ENCODE measurements at places on chromosomes 2 and 18.

DNA sequence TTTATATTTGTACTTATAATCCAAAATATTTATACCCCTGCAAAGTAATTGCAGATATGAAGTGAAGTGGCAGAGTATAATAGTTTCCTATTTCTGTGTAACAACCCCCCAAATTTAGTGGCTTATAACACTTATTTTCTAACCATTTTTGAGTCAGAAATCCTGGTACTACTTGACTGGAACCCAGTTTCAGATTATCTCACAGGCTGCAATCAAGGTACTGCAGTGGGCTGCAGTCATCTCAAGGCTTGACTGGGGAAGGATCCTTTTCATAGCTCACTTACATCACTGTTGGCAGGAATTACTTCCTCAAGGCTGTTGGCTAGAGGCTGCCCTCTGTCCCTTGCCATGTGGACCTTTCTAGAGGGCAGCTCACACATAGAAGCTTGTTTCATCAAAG is 558.2 kb upstream of the PKDCC start:
- DNase-seq: no peak

DNA sequence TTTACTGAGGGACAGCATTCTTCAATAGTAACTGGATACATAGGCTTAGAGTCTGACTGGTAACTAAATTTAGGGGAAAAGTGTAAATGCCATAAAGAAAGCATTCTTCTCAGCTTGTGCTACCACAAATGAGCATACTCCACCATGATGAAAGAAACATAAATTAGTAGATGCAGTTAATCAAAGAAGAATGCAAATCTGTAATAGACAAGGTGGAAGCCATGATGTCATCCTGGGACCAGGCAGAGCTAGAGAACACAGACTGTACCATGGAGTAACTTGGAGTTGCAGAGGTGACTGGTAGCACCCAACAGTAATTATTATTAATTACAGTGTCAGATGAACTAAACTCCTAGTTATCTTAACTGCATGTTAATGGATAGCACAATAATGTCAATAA is 51.7 kb downstream of the RBKS start:
- DNase-seq: no peak

- DNase-seq: no peak
Measured at GRCh38 chr18:77967071-77967470, 717.4 kb downstream of the GALR1 start.

- DNase-seq: no peak
Measured at GRCh38 chr2:147512206-147512605, 332.6 kb upstream of the ACVR2A start.

DNA sequence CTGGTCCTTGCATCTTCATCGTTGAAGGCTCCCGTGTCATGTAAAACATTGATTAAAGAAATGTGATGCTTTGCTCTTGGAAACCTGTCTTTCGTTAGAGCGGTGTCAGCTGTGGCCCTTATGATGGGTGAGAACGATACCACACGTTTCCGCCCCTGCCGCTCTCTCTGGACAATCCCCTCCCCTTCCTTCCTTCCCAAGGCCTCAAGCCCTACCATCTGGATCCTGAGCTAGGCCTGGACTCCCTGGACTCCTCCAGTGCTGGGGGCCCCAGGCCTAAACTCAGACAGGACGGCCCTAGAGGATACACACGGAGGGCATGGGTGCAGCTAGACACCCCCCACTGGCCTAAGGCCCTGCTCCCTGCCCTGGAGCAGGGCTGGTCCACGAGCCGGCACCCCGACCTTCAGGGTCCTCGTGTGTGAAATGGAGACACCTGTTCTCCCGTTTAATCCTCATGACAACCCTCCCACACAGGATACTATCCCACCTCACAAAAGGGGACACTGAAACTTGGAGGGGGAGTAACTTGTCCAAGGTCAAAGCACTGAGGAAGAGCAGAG is 13.2 kb downstream of the BIN1 start:
- DNase-seq: no peak

DNA sequence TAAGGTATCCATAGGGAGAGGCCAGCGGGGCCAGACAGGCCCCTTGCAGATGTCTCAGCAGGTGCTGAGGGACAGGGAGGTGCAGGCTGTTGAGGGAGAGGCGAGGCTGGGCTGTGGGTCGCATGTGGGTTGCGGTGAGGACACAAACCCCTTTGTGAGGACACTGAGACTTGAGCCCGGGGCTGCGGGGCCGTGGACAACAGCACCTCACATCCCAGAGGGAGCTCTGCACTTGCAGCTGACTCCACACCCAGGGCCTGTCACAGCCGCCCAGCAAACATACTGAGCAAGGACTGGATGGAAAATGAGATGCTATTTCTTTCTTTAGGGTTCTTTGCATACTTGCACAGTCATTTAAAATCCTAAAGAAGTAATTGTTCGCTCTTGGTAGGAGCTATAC is 95.3 kb upstream of the NFATC1 start:
- DNase-seq: no peak

DNA sequence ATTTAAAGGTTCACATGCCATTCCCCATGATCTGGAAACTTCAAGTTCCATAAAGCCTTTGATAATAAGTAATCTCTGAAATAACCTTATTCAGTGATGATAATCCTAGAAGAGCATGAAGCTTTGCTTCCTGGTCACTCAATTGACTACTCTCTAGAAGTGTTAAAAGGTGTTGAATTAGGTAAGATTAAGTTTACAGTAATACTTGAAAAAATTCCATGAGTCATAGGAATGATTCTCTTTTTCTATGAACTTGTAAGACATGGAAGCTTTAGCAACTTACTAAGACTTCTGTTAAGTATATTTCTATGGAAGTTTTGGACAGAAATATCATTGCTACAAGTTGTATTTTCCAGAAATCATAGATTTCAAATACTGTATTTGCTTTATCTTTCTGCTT is 100.6 kb downstream of the MYO1B start:
- DNase-seq: no peak

DNA sequence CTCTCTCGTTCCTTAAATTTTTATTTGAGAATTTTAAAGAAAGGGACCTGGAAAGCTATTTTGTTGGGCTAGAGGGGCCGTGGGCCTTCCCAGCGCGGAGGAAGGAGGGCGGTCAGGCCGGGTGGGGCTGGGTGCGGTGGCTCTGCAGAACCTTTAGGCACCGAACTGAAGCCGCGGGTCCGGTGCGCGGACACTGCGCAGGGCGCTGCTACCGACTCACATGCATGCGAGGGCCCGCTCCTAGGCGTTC is 1.6 kb upstream of the TWIST2 start:
- DNase-seq: no peak

- no peak for DNase-seq
Measured at GRCh38 chr2:70707706-70708105, 60.3 kb downstream of the ADD2 start.

- DNase-seq: no peak
Measured at GRCh38 chr2:6309415-6310255, 556.1 kb downstream of the CMPK2 start.

DNA sequence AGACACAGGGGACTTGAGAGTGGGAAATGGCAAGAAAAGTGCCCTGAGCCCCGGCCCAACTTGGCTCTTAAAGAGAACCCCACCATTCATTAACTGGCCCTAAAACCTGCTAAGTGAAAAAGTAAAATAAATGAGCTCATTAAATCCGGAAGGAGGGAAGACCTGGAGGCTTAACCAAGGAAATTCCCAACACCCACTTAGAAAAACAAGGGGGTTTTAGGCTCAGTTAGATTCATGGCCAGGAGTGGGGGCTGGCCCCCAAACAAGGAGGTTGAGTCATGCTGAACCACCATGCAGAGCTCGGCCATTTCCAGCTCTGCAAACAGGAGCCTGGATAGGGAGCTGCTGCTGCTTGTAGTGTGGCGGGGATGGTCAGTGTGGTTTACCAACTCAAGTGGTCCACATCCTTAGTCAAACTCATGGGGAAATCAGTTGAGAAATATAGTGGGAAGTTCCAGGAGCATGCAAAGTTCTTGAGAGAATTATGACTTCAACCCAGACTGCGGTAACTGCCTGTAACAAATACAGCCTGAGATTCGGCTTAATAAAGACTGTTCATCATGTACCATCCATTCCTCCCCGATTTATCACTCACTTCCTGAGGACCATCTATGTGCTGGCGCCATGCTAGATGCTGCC is 39.7 kb upstream of the MRPL19 start:
- DNase-seq: no peak

- no peak for DNase-seq
Measured at GRCh38 chr18:809985-810642, 1.9 kb downstream of the YES1 start.
